ENCODE measurements at places on chromosomes 12 and 14.

GRCh38 chr12:62586850-62587249 is 120.2 kb downstream of the MON2 start:
- no peak for DNase-seq

GRCh38 chr14:50977863-50978528 is 33.7 kb upstream of the PYGL start:
- no peak for DNase-seq

DNA sequence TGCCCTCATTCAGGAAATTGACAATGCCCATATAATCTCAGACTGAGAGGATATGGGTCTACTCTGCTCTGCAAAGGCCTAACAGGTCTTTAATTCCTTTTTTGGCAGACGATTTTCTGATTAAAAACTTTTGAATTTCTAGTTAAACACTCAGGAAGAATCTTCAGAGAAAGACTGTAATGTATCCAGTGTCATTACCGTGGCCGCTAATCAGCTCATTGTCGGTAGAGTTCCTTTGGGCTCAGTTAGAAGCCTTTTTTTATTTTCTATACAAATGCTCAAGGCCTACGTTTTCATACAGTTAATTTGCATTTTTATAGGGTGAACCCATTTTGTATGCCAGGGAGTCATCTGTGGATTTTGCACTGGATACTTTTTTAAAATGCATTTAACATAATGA is 549.9 kb downstream of the RPS29 start:
- no peak for DNase-seq

- DNase-seq = no peak
Measured at GRCh38 chr14:88584451-88584850, 21.6 kb downstream of the ZC3H14 start.

DNA sequence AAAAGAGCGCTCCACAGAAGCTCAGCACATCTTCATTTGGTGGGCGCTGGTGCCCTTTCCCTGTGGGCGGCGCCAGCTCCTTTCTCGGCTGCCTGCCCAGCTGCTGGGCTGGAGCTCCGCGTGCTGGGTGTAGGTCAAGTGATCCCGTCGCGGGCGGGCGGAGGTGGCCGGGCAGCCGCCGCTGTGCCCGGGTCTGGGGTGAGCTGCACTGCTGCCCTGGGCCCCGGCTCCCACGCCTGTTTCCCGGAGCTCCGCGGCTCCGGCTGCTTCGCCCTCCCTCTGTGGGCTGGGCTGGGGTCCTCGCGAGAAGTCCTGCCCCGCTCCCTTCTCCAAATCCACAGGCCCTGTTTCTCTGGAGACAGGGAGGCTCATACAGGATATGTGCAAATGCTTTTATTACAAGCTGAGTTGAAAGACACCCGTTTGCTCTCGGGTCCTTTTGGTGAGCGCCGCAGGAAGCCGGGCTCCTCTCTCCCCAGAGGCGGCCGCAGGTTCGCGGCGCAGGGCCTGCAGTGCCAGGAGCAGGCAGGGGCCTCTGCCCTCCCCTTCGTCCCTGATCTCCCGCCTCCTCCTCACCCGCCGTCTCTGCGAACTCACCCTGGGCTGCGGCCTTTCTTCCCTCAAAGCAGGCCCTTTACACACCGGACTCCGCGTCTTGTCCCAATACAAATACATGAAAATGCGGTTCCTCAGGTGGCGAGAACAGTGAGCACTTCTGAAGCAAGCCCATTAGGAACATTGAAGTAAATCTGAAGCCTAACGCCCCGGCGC is 67.8 kb upstream of the CAPRIN2 start:
- no peak for DNase-seq

DNA sequence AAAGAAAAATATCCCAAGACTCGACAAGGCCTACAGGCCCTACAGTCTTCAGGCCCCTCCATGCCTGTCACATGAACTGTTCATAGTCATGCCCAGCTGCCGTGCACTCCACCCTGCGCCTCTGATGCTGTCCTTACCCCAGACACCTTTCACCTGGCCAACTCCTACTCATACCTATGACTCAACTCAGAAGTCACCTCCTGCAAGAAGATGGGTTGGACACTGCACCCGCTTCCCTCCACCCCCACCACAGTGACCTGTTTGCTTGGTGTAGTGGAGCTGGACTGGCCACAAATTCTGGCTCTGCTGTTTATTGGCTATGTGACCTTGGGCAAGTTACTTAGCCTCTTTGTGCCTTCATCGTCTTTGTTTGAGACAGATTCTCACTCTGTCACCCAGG is 56.2 kb downstream of the PHETA1 start:
- DNase-seq = no peak

DNA sequence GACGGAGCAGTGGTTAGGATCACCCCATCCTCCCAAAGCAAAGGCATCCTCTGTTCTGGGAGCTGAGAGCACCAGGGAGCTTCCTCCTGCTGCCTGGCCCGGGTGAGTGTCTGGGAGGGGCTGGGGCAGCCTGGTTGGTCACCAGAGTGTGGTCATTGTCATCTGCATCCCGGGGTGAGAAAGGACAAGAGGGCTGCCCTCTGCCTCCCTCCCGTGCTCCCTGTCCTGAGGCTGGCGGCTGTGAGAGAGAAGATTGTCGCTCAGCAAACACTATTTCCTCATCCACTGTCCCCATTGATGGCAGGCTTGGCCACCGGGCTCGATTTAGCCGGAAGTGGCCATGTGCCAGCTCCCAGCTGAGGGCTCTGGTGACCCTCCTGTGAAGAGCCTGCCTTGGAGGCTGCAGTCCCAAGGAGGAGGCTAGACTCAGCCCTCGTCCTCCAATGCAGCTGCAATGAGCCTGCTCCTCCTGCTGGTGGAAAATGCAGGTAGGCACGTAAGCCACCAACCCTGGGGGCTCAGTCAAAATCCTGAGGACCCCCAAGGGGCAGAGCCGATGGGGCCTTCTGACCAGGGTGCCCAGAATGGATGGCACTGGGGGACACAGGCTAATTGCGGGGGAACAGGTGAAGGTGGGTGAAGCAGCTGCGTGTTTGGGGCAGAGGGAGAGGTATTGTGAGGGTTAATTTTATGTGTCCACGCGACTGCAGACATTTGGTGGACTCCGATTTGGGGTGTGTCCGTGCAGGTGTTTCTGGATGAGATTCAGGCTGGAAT is 155.7 kb downstream of the KIF26A start:
- no peak for DNase-seq

DNA sequence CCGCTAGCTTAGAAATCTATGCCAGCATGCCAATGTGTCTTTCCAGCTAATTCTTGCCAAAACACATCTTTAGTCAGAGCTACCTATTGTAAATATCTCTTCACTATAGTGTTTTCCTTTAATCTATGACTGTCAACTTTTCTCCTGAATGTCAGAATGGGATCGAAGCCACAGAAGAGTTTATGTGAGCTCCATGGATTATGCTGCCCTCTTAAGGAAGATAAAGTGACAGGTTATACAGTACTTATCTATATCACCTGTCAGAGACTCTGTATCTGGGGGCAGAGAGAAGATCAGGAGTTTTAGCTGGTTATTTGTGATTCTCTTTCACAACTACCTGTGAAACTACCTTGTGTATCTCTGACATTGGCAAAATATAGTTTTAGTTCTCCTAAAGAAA is 204.3 kb upstream of the SEL1L start:
- DNase-seq = no peak

DNA sequence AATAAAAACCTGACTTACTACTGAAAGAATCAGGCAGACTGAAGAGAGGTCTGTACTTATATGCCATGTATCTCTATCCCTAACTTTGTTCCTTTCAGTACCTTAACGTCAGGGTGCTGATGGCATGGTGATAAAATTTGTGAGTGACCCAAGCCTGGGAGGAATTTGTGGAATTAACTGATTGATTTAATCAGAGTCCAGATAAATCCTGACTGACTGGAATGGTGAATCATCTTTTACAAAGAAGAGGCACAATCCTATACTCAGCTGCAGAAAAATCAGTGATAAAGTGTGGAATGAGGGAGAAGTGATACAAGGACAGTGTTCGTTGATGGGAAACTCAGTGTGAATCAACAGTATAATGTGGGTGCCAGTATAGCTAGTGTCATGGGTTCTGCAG is 3.7 kb downstream of the TDG start:
- no peak for DNase-seq

DNA sequence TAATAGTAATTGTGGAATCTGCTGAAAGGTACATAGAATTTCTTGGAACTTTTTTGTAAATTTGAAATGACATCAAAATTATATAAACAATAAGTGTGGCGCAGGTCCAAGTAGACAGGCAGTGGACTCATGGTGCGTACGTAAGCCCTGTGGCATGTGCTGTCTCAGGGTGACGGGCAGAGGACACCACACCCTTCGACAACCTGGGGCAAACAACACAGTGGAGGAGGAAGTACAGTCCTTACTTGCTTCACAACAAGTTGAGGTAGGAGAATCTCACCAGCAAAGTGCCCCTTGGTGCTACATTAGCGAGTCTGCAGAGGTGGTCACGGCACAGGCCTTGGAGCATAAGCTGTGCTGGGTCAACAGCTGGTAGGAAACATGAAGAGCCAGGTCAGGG is 180.9 kb downstream of the AEBP2 start:
- no peak for DNase-seq

GRCh38 chr12:2323532-2324255 is 270.9 kb downstream of the CACNA1C start:
- no peak for DNase-seq

GRCh38 chr14:65506801-65507200 is 94.3 kb downstream of the FUT8 start:
- DNase-seq = no peak

GRCh38 chr14:89915114-89915878 is 39.2 kb downstream of the EFCAB11 start:
- DNase-seq = no peak

- no peak for DNase-seq
Measured at GRCh38 chr14:92531106-92531873, 17.7 kb downstream of the RIN3 start.

DNA sequence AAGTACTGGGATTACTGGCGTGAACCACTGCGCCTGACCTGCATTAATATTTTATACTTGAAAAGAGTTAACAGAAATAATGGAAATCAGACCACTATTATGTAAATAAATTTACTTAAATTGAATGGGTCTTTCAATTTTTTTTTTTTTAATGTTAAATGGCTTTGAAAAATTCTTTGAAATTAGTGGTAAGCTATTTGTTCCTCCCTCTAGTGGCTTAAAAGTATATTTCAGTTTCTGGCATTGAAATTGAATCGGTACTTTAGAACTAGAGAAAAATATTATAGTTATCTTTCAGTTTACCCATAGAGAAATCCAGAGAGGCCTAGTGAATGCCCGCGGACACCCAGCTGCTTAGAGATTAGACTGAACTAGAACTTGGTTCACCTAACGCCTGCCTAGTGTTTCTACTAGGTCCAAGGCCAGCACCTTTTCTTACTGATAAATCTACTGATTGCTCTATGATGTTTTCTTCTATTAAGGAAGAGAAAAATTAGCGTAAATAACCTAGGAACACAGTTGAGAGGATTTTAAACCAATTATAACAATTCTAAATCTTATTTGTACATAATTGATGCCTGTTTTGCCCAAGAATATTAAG is 106.5 kb downstream of the EML1 start:
- no peak for DNase-seq

DNA sequence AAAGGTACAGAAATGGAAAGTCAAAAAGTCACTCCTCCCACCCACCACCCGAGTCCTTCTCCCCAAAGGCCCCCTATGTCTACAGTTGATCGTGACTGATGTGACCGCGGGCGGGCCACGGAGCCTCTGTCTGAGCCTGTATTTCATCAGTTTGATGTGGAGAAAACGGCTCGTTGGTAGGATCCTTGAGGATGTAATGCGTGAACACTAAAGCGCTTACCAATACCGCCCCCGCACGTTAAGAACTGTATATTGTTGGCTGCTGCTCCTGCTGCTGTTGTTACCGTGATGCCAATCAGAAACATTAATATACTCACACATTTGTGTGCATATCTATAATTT is 24.6 kb upstream of the UBC start:
- no peak for DNase-seq

DNA sequence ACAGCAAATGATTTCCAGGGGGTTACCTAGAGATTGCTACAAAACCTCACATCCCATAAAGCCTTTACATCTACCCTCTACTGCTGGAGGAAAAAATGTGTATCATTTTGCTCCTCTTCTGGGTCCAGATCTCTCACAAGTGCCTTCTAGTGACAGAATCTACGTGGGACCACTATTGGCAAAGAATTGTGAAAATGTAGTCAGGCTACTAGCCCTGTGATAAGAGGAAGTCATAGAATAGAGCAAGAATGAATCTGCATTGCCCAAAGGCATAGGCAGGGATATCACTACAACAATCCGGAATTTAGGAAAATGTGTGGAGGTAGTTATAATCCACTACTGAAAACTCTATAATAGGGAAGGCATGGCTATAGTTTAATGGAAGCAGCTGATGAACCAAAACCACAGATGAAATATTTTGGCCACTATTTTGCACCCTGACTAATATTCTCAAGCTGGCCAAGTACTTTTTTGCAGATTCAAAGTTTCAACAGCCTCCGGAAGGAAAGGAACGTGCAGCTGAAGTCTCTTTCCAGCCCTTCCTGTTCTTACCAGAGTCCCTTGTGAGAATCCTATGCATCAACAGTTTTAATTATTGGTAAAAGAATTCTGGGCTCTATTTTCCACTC is 176.8 kb downstream of the PHLDA1 start:
- no peak for DNase-seq

DNA sequence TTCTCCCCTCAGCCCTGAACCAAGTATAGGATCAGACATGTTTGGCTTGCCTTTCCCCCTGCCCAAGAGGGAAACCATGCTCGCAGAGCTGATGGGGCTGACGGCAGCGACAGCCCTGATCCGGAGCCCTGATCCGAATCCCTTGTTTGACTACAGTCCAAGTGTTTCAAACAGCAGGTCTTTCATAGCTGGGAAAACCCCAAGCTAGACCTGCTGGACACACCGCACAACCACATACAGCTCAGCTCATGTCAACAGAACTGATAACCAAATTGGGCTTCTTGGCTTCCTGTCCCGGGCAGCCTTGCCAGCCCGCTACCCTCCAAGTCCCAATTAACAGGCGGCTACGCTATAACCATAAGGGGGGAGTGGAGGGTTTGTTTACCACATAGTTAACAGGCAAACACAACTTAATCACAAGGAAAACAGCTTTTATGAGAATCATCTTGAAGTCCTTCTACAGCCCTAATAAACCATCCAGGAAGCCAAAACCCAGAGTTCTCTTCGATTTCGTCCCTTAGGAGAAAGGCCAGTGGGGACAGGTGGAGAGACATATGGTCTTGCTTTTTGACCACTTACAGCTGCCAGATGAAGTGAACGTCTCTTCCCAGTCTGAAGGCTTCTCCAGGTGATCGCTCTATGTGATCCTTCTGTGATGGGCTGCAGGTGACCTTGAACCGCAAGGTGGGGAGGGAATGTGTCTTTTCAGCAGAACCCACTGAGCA is 64.5 kb upstream of the MANSC4 start:
- no peak for DNase-seq

GRCh38 chr12:131785763-131786330 is 42.3 kb upstream of the MMP17 start:
- DNase-seq = no peak

Data from epithelial cell of proximal tubule (primary cell).